CD4-positive, alpha-beta T cell treated with Interleukin-6 at 100 ng/mL for 8 hours (primary cell): ENCODE measurements at places on chromosomes 16 and 17.

- DNase-seq: no peak
These were observed 1.6 kb downstream of the MAFG start for GRCh38 chr17:81925860-81926450.

DNA sequence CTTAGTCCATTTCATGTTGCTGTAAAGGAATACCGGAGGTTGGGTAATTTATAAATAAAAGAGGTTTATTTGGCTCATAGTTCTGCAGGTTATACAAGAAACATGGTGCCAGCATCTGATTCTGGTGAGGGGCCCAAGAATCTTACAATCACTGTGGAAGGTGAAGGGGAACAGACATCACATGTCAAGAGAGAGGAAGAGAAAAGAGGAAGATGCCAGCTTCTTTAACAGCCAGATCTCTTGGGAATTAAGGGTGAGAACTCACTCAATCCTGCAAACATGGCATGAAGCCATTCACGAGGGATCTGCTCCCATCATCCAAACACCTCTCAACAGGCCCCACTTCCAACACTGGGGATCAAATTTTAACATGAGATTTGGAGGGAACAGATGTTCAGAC, 49.5 kb downstream of the BMERB1 start:
- no peak for DNase-seq

- no peak for DNase-seq
These were observed 19.2 kb downstream of the KDM8 start for GRCh38 chr16:27222249-27223225.

DNA sequence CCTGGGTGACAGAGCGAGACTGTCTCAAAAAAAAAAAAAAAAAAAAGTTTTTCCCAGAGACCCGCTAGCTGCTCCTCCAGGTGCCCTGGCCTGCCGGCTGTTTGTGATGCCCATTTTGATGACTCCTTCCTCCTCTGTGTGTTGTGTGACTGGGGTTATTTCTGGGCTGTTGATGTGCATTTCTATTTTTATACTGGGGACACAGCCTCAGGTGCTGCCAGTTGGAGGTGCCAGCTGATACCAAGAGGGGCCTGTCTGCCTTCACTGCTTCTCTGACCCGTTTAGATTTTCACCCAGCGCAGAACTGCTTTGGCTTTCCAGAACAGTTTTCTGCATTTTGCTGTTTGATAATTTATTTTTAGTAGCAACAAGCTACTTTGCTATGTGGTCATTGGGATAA, 6.7 kb downstream of the PLA2G15 start:
- DNase-seq: no peak

GRCh38 chr16:70416748-70417616, 21.9 kb downstream of the ST3GAL2 start:
- DNase-seq: no peak

DNA sequence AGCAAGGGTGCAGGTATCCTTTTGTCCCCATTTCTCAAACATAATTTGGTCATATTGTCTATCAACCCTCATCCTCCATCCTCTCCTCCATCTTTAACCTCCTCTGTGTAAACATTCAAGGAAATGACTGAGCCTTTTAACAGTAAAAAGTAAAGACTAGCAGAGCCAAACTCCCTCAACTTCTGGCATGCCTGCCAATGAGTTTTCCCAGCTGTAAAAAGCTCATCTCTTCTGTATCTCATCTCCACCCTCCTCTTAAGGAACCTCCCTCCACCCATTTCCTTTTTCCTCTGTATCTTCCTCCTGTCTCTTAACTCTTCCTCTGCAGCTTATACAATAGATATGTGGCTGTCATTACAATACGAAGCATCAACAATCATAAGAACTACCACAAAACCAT, 76.9 kb upstream of the PSMD7 start:
- no peak for DNase-seq

DNA sequence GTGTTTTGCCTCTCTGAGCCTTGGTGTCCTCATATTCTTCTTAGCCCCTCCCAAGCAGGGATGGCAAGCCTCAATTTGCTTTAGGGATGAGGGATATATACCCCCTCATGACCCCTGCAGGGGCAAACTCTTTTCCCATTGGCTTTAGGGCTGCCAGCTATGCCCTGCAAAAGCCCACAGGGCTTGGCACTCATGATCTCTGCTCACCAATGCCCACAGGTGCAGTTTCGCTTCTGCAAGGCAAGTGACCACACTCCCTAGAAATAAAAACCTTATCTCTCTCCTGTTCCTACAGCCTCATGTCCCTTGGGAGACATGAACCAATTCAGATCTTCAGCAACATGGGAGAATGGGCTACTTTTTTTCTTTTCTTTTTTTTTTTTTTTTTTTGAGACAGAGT, 8.8 kb downstream of the BEAN1 start:
- DNase-seq: no peak

DNA sequence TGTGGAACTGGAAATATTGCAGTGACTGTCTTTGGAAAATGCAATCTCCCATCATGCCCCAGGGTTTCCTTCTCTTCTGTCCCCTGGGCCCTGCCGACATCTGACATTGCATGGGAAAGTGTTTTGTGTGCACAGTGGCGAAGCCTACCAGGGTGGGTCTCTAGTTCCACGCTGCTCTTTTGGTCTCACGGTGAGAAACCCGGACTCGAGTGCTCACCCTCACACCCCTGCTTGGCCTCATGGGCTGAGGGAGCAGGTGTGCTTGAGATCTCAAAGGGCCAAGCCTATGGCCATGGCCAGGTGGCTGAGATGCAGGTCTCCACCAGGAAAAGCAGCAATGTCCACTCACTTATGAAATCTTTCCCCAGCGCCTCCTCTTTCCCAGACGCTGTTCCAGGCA, 32.0 kb downstream of the SPNS3 start:
- DNase-seq: no peak

GRCh38 chr17:32123782-32124181, 18.5 kb upstream of the RHOT1 start:
- DNase-seq: no peak

- no peak for DNase-seq
These were observed 51.3 kb upstream of the CCL1 start for GRCh38 chr17:34414339-34414738.

DNA sequence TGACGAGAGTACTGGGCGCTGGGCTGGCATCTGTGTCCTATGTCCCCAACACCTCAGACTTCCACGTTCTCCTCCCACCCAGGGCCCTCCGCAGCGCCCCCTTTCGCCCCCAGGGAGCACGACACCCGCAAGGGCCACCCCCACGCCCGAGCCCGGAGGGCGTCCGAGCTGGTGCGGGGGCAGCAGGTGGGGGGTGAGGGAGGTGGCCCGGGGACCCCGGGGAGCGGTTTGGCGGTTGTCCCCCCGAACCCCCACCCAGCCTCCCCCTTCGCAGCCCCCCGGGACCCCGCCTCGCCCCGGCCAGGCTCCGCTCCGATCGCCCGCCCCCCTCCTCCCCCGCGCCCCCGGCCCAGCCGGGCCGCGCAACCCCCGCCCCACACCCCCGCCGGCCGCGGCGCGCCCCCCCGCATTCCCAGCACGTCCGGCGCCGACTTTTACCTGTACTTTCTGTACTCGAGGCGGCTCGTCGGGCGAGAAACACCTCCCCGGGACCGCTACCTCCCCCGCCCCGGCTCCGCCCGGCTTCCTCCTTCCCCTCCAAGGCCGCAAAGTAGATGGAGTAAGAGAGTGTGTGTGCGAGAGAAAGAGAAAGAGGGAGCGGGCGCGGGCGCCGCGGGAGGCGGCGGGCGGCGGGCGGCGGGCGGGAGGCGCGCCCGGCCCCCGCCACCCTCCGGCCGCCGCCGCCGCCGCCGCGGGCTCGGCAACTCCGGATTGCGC, 901 bp downstream of the CDYL2 start:
- peak; percentile 17 for DNase-seq

GRCh38 chr17:50807009-50807408, 28.4 kb upstream of the WFIKKN2 start:
- no peak for DNase-seq

- no peak for DNase-seq
These were observed 30.9 kb downstream of the BRCA1 start for GRCh38 chr17:43094129-43094835.

GRCh38 chr17:17831208-17832031, 5.4 kb downstream of the SREBF1 start:
- DNase-seq: no peak

GRCh38 chr17:38697061-38697820, 7.8 kb upstream of the MLLT6 start:
- DNase-seq: no peak

DNA sequence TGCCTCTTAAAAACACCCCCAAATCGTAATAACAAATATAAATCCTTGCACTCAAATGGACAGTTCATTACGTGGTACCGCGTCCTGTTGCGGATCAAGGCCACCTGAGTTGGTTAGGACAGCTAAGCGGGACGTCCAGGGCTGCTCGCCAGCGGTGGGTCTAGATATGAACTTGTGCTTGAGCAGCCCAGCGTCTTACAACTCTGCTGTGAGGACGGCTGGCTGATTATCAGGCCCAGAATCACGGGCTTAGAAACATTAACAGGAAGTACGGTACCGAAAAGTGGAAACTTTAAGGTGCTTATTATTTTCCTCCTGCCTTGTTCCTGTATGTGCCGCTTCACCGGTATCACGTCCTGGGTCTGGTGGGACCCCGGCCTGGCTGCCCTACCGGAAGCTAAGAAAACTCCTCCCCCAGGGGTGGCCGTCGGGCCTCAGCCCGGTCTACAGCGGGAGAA, 832 bp upstream of the SRRM2 start:
- no peak for DNase-seq

DNA sequence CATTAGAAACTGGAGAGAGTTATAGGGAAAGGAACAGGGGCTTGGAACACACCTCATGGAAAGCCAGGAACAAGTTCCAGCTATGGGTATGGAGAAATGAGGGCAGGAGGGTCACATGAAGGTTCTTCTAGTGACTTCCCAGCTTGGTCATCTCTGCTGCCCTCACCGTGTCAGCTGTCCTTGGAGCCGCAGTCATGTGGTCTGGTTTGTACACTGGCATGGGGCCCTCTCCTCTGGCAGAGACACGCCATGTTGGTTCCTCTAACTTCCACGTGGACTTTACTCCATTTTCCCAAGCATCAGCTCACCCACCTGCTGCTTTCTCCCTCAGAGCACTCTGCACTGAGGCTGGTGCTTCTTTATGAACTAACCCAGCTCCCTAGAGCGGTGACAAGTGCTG, 26.3 kb downstream of the MPG start:
- DNase-seq: no peak

DNA sequence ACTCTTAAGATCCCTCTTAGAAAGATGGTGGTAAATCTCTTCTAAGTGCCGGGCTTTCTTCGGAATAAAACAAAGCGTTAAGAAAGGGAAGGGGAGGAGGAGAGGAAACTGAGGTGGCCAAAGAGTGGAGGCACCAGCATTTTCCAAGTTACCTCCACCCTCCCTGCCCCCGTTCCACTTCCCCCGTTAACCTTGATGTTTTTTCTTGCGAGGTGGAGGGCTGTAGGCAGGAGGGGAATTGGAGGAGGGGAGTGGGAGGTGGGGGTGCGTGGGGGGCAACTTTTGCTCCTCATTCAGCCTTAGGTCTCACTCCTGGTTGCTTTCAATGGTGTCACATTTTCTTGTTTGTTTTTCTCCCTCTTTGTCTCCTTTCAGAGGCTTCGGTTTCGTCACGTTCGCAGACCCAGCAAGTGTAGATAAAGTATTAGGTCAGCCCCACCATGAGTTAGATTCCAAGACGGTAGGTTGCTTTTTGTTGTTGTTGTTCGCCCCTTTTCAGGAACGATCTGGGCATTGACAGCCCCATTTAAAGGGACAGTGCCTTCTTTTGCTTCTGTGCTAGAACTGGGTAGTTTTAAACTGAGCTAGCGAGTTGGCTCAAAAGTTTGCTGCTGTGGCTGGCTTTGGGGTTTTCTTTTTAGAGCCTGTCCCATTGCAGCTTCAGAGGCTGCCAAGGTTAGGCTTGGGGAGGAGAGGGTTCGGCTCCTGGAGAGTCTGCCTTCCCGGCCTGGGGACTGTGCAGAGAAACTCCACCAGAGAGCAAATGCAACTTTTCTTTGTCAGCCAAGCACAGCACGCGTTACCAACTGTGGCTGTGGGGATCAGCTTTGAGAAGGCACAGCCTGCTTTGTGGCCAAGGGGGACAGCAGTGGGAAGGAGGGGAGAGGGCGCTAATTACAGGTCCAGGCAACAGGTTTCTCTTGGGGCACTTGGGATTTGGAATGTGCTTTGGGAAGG, 1.9 kb downstream of the MSI2 start:
- peak; percentile 4 for DNase-seq

- no peak for DNase-seq
These were observed 6.0 kb upstream of the TPPP3 start for GRCh38 chr16:67399218-67399733.

DNA sequence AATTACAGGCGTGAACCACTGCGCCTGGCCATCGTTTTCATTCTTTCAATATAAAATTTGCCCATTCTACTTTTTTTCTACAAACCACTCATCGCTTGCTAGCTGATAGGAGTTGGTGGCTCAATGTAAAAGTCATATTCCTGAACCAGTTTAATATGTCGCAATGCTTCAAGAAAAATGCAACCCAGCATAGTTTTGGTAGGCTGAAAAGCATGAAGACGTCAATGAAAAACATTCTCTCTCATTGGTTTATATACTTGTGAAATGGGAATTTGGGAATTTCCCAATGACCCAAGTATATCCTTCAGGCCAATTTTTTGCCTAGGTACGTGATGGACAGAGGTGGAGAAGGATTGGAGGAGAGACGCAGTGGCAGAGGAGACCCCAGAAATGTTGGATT, 26.9 kb downstream of the USP43 start:
- DNase-seq: no peak

- no peak for DNase-seq
These were observed 10.5 kb upstream of the KRT38 start for GRCh38 chr17:41451154-41451728.

DNA sequence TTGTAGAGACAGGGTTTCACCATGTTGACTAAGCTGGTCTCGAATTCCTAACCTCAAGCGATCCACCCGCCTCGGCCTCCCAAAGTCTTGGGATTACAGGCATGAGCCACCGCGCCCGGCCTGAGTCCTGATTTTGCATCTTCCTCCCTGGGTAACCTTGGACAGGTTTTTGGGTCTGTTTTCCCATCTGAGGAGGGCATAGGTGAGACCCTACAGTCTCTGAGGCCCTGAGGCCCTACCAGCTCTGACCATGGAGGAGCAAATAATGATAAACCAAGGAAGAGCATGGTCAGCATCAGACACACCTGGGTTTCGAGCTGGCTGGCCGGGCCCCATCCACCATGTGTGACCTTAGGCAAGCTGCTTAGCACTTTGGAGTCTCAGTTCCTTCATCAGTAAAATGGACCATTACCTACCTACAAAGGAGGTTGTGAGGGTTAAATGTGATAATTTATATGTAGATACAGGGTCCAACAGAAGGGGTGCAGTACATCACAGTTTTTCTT, 1.2 kb upstream of the NCBP3 start:
- no peak for DNase-seq
